ENCODE measurements at places on chromosomes 1 and 21. TPM values are rescaled to one million over a fixed set of nuclear protein-coding genes. Genes with fewer than 3 reads are reported as not detected.
A peak's percentile ranks its signal among the peaks of the same experiment; 100 is the strongest.

The C8A gene
- total RNA-seq, result not detected

The ADAMTS4 gene
- total RNA-seq, result 126 TPM

The NGF gene
- total RNA-seq, result 7.5 TPM

The PDXK gene
- 22.4 TPM for total RNA-seq

The TSTD1 gene
- 19.0 TPM for total RNA-seq

The RCSD1 gene
- total RNA-seq, result 16.8 TPM

The H3-3A gene
- total RNA-seq, result 319 TPM

The SPRR1B gene
- not detected for total RNA-seq

The AQP10 gene
- total RNA-seq, result not detected

The SOAT1 gene
- 19.7 TPM for total RNA-seq

The RHOU gene
- total RNA-seq, result 36.0 TPM

The BRDT gene
- total RNA-seq, result not detected

The PLA2G2D gene
- not detected for total RNA-seq

The LAMC2 gene
- total RNA-seq, result 15.9 TPM

GRCh38 chr1:220908757-220909156, 29.5 kb downstream of the HLX start:
- peak; percentile 21 for DNase-seq
- H3K27ac ChIP-seq, result no peak overlapping the region
- no peak overlapping the region for H3K4me3 ChIP-seq
- H3K4me1 ChIP-seq, result no peaks in the 10 kb centered on the region
- no peaks in the 10 kb centered on the region for H3K36me3 ChIP-seq
- no peaks in the 10 kb centered on the region for H3K27me3 ChIP-seq

DNA sequence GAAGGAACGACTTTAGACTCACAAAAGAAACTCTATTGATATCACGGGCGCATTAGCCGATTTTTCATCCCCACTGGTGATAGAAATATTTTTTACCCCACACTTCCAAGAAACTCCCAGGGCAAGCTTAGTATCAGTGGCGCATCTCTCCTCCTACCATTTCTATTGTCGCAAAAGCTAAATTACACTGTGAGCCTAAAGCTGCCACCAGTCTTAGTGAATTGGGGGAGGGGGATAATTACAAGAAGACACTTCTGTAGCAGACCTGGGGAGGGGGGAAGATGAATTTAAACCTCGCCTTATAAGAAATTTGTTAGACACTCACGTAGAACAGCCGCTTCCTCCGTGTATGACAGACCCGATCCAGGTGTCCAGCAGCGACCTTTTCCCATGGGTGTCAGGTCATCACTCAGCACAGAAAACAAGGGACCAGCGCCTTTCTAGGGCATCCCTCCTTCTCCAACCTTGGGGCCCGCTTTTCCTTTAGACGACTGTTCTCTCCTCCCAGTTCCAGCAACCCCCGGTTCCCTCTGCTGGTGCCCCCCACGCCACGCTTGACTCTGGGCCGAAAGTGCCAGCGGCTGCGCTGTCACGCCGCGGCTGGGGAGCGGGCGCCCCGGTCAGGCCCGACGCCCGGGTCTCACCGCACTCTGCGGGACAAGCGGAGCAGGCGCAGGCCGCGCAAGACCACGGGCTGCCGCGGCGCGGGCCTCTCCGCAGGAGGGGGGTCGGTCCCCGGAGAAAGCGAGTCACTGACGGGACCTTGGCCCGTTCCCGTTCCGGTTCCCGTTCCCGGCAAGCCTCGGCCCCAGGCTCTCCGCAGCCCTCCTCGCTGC, 821 bp downstream of the PHC2 start:
- H3K27me3 ChIP-seq, result no peaks in the 10 kb centered on the region
- DNase-seq, result no peak
- H3K36me3 ChIP-seq, result no peaks in the 10 kb centered on the region
- H3K4me1 ChIP-seq, result peaks cover 44% of the 10 kb centered on the region
- peak overlapping the region; percentile 83 for H3K27ac ChIP-seq

DNA sequence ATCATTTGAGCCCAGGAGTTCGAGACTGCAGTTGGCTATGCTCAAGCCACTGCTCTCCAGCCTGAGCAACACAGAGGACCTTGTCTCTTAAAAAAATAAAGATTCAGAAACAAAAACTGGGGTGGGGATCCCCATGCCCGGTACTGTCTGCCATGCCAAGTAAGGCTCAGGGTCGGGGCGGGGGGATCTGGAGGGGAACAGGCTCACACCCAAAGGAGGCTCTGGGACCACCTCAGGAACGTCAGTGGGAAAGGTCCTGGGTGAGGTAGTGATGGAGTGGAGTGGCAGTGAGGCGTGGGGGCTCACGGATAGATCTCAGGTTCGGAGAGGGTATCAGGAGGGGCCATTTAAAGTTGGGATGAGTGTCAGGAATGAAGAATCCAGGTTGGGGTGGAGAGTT, 765 bp upstream of the S100A4 start:
- DNase-seq, result no peak
- peaks cover 52% of the 10 kb centered on the region for H3K4me1 ChIP-seq
- H3K27me3 ChIP-seq, result no peaks in the 10 kb centered on the region
- peak overlapping the region; percentile 49 for H3K4me3 ChIP-seq
- no peaks in the 10 kb centered on the region for H3K36me3 ChIP-seq

GRCh38 chr1:100499194-100499811, 38.6 kb upstream of the GPR88 start:
- no peaks in the 10 kb centered on the region for H3K27me3 ChIP-seq
- H3K4me1 ChIP-seq, result no peaks in the 10 kb centered on the region
- peaks cover 65% of the 10 kb centered on the region for H3K36me3 ChIP-seq
- DNase-seq, result no peak

DNA sequence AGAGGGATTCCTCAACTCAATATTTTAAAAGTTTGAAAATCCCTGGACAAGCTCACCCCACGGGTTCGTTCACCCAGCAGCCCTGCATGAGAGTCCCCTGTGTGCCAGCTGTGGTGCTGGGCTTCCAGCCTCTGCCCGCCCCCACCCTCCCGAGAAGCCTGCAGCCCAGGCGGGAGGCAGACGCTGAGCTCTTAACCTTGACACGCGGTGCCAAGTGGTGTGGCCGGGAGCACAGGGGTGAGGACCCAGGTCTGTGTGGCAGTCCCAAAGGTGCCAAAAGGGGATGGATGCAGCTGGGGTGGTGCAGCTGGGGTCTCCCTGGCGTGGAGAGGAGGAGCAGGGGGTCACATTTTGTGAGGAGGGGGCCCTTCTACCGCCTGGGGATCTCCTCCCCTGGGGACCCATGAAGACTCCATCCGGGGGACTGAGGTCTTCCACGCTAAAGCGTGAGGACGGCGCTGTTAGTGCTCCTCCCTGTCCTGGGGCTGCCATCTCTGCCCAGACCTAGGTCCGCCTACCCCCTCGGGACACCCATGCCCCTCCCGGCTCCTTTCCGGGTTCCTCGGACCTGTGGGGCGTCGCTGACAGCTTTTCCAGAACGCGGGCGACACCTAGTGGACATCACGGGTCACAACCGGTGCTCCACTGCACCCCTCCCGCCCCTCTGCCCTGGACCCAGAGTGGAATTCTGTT, 12.9 kb downstream of the PLA2G2F start:
- DNase-seq, result peak; percentile 94
- H3K36me3 ChIP-seq, result no peaks in the 10 kb centered on the region
- peak overlapping the region; percentile 48 for H3K27ac ChIP-seq
- H3K4me1 ChIP-seq, result peaks cover 15% of the 10 kb centered on the region

- no peaks in the 10 kb centered on the region for H3K27me3 ChIP-seq
- DNase-seq, result no peak
- H3K4me1 ChIP-seq, result no peaks in the 10 kb centered on the region
These were observed 125.7 kb downstream of the IGSF21 start for GRCh38 chr1:18233176-18233864.

- H3K4me1 ChIP-seq, result peaks cover 23% of the 10 kb centered on the region
- H3K27me3 ChIP-seq, result no peaks in the 10 kb centered on the region
- peaks cover 12% of the 10 kb centered on the region for H3K36me3 ChIP-seq
- no peak overlapping the region for H3K4me3 ChIP-seq
- H3K27ac ChIP-seq, result no peak overlapping the region
- no peak for DNase-seq
These were observed 109.2 kb downstream of the DHRS3 start for GRCh38 chr1:12508849-12509248.

GRCh38 chr1:174005032-174005431, 17.1 kb downstream of the RC3H1 start:
- no peaks in the 10 kb centered on the region for H3K27me3 ChIP-seq
- peaks cover 60% of the 10 kb centered on the region for H3K4me1 ChIP-seq
- H3K4me3 ChIP-seq, result no peak overlapping the region
- no peaks in the 10 kb centered on the region for H3K36me3 ChIP-seq
- DNase-seq, result no peak

- DNase-seq, result no peak
- no peaks in the 10 kb centered on the region for H3K27me3 ChIP-seq
- H3K27ac ChIP-seq, result peak overlapping the region; percentile 92
- peak overlapping the region; percentile 94 for H3K4me3 ChIP-seq
- peaks cover 38% of the 10 kb centered on the region for H3K4me1 ChIP-seq
These were observed 1.1 kb downstream of the LPGAT1 start for GRCh38 chr1:211829343-211830054.

GRCh38 chr1:46284597-46285564, 18.5 kb downstream of the LRRC41 start:
- H3K4me1 ChIP-seq, result no peaks in the 10 kb centered on the region
- no peak overlapping the region for H3K27ac ChIP-seq
- DNase-seq, result no peak
- peaks cover 93% of the 10 kb centered on the region for H3K36me3 ChIP-seq
- no peak overlapping the region for H3K4me3 ChIP-seq

DNA sequence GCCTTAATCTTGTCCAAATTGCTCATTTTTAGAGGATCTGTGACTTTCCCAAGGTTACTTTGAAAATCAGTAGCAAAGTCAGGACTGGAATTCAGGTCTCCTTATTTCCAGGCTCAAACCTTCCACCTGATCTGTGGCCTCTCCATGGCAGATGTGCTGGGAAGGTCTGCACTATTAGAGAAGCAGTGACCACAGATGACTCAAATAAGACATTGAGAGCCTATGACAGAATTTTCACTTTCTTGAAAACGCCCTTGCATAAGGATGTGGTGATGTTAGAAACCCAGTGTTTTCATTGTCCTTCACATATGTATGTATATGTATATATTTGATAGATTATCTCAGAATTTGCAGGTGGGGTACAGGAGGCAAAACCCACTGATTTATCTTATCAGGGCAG, 45.3 kb downstream of the TTC39A start:
- no peaks in the 10 kb centered on the region for H3K36me3 ChIP-seq
- no peak overlapping the region for H3K27ac ChIP-seq
- DNase-seq, result no peak

DNA sequence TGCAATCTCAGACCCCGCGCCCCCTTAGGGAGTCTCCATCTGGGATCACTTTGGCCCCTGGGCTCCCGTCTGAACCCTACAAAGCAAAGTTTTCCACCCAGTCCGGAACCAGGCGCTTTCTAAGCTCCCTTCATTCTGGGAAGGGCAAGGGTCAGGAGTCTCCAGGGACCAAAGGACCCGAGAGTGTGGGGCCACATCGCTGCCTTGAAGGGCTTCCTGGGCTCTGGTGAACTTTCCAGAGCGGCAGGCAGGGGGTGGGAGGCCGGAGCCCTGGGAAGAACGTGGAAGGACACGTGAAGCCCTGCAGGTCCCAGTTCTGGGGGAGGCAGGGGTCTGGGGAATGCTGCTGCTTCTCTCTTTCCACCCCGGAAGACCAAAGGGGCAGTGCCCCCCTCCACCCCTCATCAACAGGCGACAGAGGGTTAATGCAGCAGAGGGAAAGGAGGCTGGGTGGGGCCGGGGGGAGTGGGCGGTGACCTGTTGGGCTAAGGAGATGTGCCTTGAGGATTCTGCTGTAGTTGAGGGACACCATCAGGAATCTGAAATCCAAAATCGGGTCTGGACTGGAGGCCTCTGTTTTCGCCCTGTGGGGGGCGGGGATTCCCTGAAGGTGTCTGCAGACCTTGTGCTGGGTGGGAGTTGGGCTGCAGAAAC, 734 bp downstream of the CDK18 start:
- peak overlapping the region; percentile 71 for H3K4me3 ChIP-seq
- H3K27ac ChIP-seq, result peak overlapping the region; percentile 48
- H3K4me1 ChIP-seq, result peaks cover 42% of the 10 kb centered on the region
- H3K36me3 ChIP-seq, result no peaks in the 10 kb centered on the region

DNA sequence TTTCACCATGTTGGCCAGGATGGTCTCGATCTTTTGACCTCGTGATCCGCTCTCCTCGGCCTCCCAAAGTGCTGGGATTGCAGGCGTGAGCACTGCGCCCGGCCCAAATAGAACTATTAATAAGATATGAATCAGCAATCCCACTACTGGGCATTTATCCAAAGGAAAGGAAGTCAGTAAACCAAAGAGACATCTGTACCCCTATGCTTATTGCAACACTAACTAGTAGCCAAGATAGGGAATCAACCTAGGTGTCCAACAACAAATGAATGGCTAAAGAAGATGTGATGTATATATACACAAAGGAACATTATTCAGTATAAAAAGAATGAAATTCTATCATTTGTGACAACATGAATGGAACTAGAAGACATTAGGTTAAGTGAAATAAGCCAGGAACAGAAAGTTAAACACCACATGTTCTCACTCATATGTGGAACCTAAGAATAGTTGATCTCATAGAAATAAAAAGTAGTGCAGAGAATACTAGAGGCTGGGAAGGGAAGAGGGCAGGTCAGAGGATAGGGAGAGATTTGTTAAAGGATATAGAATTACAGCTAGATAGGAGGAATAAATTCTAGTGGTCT, 48.8 kb downstream of the XPR1 start:
- DNase-seq, result no peak
- H3K27ac ChIP-seq, result no peak overlapping the region
- peaks cover 10% of the 10 kb centered on the region for H3K4me1 ChIP-seq
- no peaks in the 10 kb centered on the region for H3K36me3 ChIP-seq

GRCh38 chr1:211621447-211622198, 42.7 kb upstream of the SLC30A1 start:
- DNase-seq, result no peak
- peaks cover 14% of the 10 kb centered on the region for H3K4me1 ChIP-seq
- H3K36me3 ChIP-seq, result no peaks in the 10 kb centered on the region
- H3K4me3 ChIP-seq, result no peak overlapping the region
- no peak overlapping the region for H3K27ac ChIP-seq

- no peaks in the 10 kb centered on the region for H3K27me3 ChIP-seq
- no peaks in the 10 kb centered on the region for H3K36me3 ChIP-seq
- H3K4me3 ChIP-seq, result no peak overlapping the region
- no peaks in the 10 kb centered on the region for H3K4me1 ChIP-seq
These were observed 160.6 kb upstream of the C21orf91 start for GRCh38 chr21:17979763-17980162.

- no peak overlapping the region for H3K27ac ChIP-seq
- H3K27me3 ChIP-seq, result no peaks in the 10 kb centered on the region
- no peak overlapping the region for H3K4me3 ChIP-seq
- H3K4me1 ChIP-seq, result peaks cover 39% of the 10 kb centered on the region
- DNase-seq, result no peak
These were observed 22.7 kb downstream of the C21orf91 start for GRCh38 chr21:17796503-17796902.

DNA sequence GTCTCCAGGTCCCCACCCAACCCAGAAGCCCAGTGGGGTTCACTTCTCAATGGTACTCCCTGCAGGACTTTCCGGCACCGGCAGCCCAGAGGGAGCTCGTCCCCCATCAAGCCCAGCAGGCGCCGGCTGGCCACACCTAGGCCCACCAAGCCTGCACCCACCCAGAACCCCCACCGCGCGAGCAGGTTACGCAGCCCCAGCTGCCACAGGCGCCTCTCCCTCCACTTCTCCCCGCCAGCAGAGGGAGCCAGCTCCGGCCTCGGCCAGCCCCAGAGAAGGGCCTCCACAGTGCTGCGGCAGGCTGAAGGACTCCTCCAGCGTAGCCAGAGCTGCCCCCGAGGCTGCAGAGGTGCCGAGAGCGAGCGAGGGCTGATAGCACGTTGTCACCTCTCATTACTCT, 722.3 kb downstream of the PLA2G4A start:
- H3K4me1 ChIP-seq, result no peaks in the 10 kb centered on the region
- H3K27me3 ChIP-seq, result no peaks in the 10 kb centered on the region
- no peak overlapping the region for H3K27ac ChIP-seq
- no peak for DNase-seq
- H3K36me3 ChIP-seq, result no peaks in the 10 kb centered on the region

Measured in esophagus muscularis mucosa (tissue), 4 donors.